Liver (tissue), 10 donors: ENCODE measurements at places on chromosomes 5 and 9. TPM values are rescaled to one million over a fixed set of nuclear protein-coding genes. Genes with fewer than 3 reads are reported as not detected.

Gene GABRB2
- total RNA-seq: not detected

- no peak for DNase-seq
- H3K27ac ChIP-seq: no peak overlapping the region
- H3K27me3 ChIP-seq: no peaks in the 10 kb centered on the region
- H3K4me1 ChIP-seq: peaks cover 3% of the 10 kb centered on the region
These were observed 19.0 kb downstream of the ENC1 start for GRCh38 chr5:74621492-74621891.

- H3K4me1 ChIP-seq: no peaks in the 10 kb centered on the region
These were observed 74.0 kb upstream of the MEF2C start for GRCh38 chr5:88957013-88957412.

Gene CDKN2B
- 1.3 TPM for total RNA-seq

- DNase-seq: no peak
- peaks cover 3% of the 10 kb centered on the region for H3K27me3 ChIP-seq
- H3K36me3 ChIP-seq: no peaks in the 10 kb centered on the region
These were observed 4.2 kb upstream of the PTGER4 start for GRCh38 chr5:40675396-40676133.

- peaks cover 10% of the 10 kb centered on the region for H3K4me1 ChIP-seq
- H3K27me3 ChIP-seq: no peaks in the 10 kb centered on the region
- DNase-seq: no peak
- no peak overlapping the region for H3K27ac ChIP-seq
- H3K36me3 ChIP-seq: no peaks in the 10 kb centered on the region
- H3K4me3 ChIP-seq: no peak overlapping the region
These were observed 39.8 kb downstream of the MAMDC2 start for GRCh38 chr9:70083429-70083828.

DNA sequence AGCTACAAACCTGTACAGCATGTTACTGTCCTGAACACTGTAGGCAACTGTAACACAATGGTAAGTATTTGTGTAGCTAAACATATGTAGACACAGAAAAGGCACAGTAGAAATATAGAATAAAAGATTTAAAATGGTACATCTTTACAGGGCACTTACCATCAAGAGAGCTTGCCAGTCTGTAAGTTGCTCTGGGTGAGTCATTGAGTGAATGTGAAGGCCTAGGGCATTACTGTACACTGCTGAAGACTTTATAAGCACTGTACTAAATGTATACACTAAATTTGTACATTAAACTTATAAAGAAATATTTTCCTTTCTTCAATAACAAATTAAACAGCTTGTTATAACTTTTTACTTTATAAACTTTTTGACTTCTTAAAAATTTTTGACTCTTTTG, 20.5 kb downstream of the ADRB2 start:
- DNase-seq: no peak

Gene FAM78A
- total RNA-seq: 6.6 TPM

DNA sequence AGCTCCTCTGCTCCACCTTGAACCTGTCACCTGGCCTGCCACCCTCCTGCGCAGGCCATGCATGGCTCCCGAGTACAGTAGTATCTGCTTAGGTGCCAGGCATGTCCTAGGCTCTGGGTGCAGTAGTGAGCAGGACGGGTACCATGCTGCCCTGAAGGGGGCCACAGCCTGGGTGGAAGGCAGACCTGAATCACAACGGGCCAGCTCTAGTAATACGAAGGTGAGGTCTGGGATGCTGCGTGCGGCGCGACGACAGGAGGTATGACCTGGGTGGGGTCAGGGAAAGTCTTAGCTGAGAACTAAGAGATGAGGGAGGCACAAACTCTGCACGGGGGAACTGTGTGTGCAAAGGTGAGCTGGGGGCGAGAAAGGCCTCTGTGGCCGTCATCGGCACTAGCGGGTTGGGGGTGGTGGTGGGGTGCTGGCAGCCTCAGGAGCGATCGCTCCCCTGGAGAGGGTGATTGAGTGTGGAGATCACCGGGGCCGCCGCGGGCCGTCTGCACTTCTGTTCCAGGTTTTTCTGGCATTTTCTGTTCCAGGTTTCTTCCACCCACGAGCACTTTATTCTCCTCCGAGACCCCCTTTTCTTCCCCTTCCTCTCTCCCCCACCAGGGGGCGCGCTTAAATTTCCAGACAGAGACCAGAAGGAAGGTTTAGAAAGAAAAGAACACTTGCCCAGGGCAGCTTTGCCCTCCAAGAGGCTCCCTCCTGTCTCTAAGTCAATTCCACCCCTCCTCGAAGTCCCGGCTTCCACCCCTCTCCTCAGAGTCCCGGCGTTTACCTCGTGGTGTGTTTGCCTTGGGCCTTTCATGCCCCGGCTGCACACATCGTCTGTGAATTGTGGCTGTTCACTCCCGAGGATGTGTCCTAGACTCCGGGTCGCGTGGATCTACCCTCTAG, 15.1 kb downstream of the PDLIM4 start:
- peak; percentile 86 for DNase-seq
- no peaks in the 10 kb centered on the region for H3K4me1 ChIP-seq
- no peaks in the 10 kb centered on the region for H3K27me3 ChIP-seq
- H3K4me3 ChIP-seq: peak overlapping the region; percentile 54
- H3K36me3 ChIP-seq: no peaks in the 10 kb centered on the region

Gene GDNF
- total RNA-seq: not detected

DNA sequence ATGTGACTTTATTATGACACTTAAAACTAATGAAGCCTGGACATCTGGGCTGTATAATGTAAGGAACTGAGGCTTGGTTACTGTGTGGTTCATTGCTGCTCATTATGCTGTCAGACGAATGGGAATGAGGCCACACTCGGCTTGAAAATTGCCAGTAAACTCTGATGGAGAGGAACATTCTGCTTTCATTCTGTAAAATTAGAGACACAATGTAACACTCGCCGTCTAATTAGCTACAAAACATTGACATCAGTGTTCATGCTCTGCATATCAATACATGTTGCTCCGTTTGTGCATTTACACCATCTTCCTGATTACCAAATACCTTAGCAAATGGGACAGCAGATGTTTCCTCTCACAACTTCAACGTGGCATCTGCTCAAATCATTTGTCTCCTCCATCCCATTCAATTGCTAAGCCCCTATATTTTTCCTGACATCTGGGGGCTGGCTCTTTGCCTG, 133.0 kb downstream of the SLC28A3 start:
- DNase-seq: no peak
- H3K27ac ChIP-seq: no peak overlapping the region
- H3K36me3 ChIP-seq: no peaks in the 10 kb centered on the region
- no peaks in the 10 kb centered on the region for H3K27me3 ChIP-seq

- H3K27me3 ChIP-seq: no peaks in the 10 kb centered on the region
- H3K4me1 ChIP-seq: no peaks in the 10 kb centered on the region
- DNase-seq: no peak
- no peaks in the 10 kb centered on the region for H3K36me3 ChIP-seq
These were observed 285.1 kb downstream of the TMEM167A start for GRCh38 chr5:82792096-82792495.

- no peaks in the 10 kb centered on the region for H3K4me1 ChIP-seq
- no peak overlapping the region for H3K4me3 ChIP-seq
- DNase-seq: peak; percentile 44
- H3K27me3 ChIP-seq: no peaks in the 10 kb centered on the region
- H3K27ac ChIP-seq: no peak overlapping the region
- no peaks in the 10 kb centered on the region for H3K36me3 ChIP-seq
These were observed 25.8 kb downstream of the CDC25C start for GRCh38 chr5:138305797-138306196.

DNA sequence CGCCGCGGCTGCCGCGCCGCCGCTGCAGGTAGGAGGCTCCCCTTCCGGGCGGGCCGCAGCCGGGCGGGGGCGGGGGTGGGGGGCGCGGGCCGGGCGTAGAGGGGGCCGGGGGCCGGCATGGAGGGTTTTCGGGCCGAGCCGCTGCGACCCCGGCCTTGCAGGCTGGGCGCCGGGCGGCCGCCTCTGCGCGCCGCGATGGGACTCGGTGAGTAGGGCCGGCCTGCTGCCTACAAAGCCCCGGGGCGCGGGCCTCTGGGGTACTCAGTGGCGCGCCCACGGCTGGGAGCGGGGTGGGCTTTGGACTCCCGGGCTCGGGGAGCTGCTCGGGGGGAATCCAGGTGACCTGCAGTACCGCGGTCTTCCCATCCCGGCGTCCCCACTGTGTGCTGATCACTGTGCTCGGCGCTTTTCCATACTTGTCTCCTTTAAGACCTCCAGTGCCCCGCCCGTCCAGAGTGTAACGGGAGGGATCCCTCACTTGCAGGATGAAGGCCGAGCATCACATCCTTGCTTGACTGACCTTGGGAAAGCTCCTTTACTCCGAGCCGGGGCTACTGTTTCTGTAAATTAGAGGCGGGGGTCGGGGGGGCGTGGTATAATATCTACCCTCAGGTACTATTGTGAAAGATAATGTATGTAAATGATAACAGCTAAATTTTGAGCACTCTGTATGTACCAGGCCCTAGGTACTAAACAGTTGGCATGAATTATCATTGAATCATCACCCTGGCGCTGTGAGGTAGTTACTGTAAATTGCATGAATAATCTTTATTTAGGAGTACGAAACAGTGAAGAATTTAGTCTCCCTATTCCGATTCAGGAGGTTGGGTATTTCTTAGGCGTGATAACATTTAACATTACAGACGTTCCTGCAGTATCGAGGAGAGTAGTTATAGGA, 672 bp downstream of the MSANTD3 start:
- peak; percentile 45 for DNase-seq
- H3K4me1 ChIP-seq: peaks cover 16% of the 10 kb centered on the region
- peak overlapping the region; percentile 52 for H3K27ac ChIP-seq
